ENCODE measurements at places on chromosomes 6 and 20. TPM values are rescaled to one million over a fixed set of nuclear protein-coding genes. Genes with fewer than 3 reads are reported as not detected.

The PRICKLE4 gene
- 11.6 TPM for total RNA-seq

- DNase-seq, result no peak
- H3K4me3 ChIP-seq, result no peak overlapping the region
- no peaks in the 10 kb centered on the region for H3K27me3 ChIP-seq
- H3K36me3 ChIP-seq, result no peaks in the 10 kb centered on the region
- H3K4me1 ChIP-seq, result no peaks in the 10 kb centered on the region
- H3K27ac ChIP-seq, result no peak overlapping the region
These were observed 60.6 kb upstream of the NCOA3 start for GRCh38 chr20:47440857-47441773.

DNA sequence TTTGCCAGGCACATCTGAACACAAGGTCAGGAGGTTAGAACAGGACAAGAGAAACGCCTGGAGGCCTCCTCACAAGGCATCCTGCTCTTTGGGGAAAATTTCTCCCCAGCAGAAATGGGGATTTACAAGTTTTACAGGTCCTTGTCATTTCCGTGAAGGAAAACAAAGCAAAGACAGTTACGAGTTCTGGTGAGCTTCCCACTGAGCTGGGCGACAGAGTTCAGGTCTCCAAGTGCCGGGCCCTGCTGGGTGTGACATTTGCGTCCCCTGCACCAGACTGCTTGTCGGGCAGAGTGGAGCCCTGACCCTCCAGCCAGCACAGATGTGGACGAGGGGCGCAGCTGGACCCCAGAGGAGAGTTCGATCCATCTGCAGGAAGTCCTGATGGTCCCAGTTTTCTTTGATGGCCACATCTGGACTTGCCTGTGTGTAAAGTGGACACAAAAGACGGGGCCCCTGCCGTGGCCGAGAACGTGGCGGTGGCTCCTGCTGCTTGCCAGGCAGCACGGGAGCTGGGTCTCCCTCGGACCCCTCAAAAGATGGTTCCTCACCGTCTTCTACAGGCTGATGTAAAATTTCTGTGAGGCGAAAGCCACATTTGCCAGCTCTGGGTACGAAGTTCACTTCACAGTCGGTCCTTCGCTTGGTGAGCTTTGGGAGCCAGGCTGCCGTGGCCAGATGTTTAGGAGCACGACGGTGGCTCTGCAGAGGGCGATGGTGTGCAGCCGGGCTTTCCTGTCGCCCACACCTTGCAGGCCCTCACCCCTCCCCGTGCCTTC, 5.2 kb upstream of the ADRM1 start:
- no peaks in the 10 kb centered on the region for H3K36me3 ChIP-seq
- no peaks in the 10 kb centered on the region for H3K27me3 ChIP-seq
- H3K27ac ChIP-seq, result no peak overlapping the region
- H3K4me1 ChIP-seq, result peaks cover 9% of the 10 kb centered on the region
- no peak overlapping the region for H3K4me3 ChIP-seq

GRCh38 chr6:3748208-3749066, 3.1 kb downstream of the PXDC1 start:
- H3K27ac ChIP-seq, result peak overlapping the region; percentile 94
- H3K36me3 ChIP-seq, result no peaks in the 10 kb centered on the region
- DNase-seq, result no peak
- H3K27me3 ChIP-seq, result no peaks in the 10 kb centered on the region
- H3K4me3 ChIP-seq, result no peak overlapping the region

- no peaks in the 10 kb centered on the region for H3K4me1 ChIP-seq
- H3K36me3 ChIP-seq, result no peaks in the 10 kb centered on the region
- H3K27me3 ChIP-seq, result no peaks in the 10 kb centered on the region
- H3K4me3 ChIP-seq, result no peak overlapping the region
These were observed 54.8 kb upstream of the CCDC167 start for GRCh38 chr6:37554480-37554819.

GRCh38 chr6:17965397-17965796, 22.0 kb downstream of the KIF13A start:
- H3K4me1 ChIP-seq, result peaks cover 3% of the 10 kb centered on the region
- no peaks in the 10 kb centered on the region for H3K27me3 ChIP-seq
- H3K36me3 ChIP-seq, result no peaks in the 10 kb centered on the region
- peak overlapping the region; percentile 3 for H3K27ac ChIP-seq
- H3K4me3 ChIP-seq, result no peak overlapping the region

All from prostate gland (tissue), 2 donors.